Activated naive CD4-positive, alpha-beta T cell (primary cell): ENCODE measurements at places on chromosomes 11 and 22.

DNA sequence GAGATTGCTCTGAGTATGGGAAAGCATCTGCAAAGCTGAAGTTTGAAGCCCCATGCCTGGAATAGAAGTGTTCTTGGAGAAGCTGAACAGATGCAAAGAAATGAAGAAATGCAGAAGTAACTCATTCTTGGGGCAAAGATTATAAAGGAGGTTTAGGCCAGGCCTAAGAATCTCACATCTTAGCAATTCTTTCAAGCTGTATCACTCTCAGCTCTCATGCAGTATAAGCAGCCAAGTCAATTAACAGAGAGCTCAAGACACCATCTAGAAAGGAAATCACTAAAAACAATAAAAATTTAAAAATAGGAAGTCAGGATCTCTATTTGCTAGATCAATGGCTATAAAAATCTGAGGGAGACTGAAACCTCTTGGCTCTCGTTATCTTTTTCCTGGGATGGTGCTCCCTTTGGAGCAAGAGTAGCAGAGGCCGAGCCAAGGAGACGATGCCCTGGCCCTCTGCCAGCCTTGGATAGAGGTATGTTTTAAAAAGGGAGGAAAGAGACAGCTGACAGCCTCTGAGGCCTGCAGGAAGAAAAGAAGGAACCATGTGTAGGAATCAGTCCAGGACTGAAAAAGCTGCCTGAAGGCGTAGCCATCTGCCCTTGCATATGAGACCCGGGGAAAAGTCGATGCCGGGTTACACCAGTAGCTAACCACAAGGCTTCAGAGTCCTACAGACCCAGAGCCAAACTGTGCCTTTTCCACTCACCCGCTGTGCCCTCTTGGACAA is 229.8 kb downstream of the BLID start:
- no peak for DNase-seq

- no peak for DNase-seq
Measured at GRCh38 chr11:3205261-3206155, 13.1 kb downstream of the MRGPRG start.

DNA sequence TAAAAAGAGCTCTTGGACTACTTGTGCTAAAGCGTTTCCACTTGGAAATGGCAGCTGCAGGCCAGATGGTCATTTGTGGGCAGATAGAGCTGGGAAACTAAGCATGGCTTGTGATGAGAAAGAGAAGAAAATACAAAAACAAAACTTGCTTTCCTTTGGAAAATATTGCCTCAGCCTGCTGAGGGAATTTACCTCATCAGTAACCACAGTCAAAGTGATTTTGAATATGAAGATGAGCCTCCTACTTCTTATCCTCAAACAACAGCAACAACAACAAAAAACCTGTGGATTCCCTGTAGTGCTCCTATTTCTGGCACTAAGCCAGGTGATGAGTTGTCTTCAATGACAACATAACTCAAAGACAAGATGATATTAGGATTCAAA is 62.7 kb upstream of the FIBIN start:
- no peak for DNase-seq

DNA sequence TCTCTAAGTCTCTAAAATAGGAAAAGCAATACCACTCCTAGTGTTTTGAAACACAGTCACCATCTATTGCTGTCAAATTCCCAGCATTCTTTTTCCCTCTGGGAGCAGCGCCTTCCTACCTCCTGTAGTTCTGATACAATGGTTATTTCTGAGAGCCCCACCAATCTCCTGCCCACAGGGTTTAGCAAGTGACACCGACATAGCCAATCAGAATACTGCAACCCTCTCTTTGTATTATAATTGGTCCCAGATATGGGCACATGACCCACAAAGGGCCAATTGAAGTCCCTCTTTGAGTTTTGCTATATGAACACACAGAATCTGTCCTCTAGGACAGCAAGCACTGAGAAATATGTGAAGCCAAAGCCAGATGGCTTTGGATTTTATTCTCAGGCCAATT is 16.9 kb upstream of the ARHGAP42 start:
- DNase-seq = no peak

DNA sequence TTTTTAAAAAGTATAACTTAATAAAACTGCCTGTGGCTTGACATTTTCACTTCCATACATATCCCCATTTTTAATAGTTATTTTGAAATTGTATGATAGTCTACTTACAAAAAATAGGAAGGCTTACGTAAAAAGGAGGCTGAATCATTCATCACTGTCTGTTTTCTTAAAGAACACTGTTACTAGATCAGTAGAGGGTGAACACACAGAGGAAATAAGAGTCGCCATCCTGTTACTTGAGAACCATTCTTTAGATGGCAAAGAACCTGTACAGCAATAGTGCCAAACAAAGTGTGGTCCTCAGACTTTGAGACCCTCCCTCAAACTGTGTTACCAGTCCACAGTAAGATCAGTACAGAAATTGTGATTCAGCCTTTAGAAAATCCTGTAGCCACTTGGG is 180.7 kb downstream of the PGR start:
- DNase-seq = no peak

- peak; percentile 48 for DNase-seq
Measured at GRCh38 chr11:118251858-118252652, at the start of gene MPZL3. MPZL3 (minus strand) TSS chr11:118252365; CDS start chr11:118252294, 71 bp downstream.

GRCh38 chr22:47177334-47177815 is 414.9 kb downstream of the TBC1D22A start:
- DNase-seq = no peak

DNA sequence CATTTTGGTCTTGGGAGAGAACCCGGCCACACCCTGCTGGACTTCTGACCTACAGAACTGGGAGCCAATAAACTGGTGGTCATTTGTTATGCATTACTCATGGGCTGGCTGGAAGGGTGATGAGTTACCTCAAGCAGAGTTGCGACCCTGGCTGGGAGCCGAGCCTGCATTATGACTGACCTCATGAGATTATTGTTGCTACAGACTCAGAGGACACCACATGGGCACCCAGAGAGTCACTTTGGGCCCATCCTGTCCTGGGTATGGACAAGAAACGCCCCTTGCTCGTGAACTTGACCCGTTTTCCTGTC is 531.7 kb downstream of the TBC1D22A start:
- no peak for DNase-seq

DNA sequence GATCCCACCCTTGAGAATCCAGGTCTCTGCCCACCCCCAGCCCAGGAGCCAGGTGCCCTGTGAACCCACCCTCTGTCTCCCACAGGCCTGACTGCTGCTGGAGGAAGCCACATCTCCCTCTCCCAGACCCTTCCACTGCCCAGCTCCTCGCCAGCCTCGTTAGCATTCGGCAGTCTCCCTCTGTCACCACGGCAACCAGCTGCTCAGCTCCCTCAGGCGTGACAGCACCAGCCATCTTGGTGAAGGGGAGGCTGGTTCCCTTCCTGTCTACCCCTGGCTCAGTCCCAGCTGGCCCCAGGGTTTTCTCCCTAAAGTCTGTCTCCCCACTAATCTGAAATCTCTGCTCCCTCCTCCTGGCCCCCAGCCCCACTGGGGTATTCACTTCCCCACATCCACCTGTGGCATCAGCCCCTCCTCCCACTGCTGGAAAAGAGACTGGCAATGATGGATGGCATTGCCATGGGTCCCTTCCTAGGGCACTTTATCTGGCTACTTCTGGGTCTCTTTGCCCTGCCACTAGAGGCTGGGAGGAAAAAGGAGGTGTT is 28.1 kb downstream of the NRXN2 start:
- DNase-seq = no peak

DNA sequence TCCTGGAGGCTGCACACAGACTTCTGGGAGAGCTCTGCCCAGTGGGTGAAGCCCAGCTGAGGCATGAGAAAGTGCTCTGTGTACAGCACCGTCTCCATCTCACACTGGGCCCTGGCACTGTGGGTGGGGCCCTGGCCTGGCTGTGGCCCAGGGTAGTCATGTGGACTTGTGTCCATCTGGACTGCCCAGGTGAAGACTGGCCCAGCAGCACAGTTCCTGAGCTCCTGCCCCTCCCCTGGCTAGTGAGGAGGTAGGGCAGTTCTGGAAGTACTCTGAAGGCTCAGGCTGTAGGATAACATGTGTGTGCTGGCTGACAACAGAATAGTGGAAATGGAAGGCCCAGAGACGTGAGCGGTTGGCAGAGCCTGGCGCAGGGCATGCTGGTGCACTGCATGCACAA is 35.4 kb downstream of the RSPH14 start:
- DNase-seq = no peak

DNA sequence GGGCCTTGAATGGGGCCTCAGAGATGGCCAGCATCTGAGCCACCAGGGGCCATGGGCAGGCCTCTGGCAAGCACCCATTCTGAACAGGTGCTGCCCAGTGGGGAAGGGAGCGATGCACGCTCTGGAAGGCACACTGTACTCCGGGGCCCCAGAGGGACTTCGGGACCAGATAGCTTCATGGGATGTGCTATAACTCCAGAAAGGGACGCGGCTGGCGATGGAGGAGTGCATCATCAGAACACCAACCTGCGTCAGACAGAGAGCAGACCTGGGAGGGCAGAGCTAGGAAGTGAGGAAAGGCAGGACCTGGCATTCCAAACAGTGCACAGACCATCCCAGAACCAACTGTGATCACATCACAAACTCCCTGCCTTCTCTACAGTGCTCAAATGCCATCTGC is 16.8 kb downstream of the DGCR2 start:
- DNase-seq = no peak

- DNase-seq = no peak
Measured at GRCh38 chr11:101574886-101575285, 8.9 kb downstream of the TRPC6 start.

DNA sequence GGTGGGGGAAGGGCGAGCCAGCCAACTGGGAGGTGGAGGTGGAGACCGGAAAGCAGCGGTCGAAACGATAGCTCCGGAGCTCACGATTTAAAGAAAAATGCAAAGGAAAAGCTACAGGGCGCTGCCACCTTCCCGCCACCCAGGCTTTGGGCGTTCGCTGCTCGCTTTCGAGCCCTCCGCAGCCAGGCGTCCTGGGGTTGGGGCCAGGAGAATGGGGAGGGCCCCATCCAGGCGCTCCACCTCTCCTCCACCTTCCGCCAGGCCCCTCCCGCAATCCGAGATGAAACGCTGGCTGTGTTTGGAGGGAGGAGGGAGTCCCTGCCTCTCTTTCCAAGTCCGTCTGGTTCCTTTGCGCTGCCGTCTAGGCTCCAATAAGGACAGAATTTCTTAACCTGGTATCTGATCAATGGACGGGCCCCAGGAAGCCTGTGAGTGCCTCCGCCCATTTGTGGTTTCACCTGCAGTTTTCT is 483 bp upstream of the ABTB2 start:
- DNase-seq = peak; percentile 28

DNA sequence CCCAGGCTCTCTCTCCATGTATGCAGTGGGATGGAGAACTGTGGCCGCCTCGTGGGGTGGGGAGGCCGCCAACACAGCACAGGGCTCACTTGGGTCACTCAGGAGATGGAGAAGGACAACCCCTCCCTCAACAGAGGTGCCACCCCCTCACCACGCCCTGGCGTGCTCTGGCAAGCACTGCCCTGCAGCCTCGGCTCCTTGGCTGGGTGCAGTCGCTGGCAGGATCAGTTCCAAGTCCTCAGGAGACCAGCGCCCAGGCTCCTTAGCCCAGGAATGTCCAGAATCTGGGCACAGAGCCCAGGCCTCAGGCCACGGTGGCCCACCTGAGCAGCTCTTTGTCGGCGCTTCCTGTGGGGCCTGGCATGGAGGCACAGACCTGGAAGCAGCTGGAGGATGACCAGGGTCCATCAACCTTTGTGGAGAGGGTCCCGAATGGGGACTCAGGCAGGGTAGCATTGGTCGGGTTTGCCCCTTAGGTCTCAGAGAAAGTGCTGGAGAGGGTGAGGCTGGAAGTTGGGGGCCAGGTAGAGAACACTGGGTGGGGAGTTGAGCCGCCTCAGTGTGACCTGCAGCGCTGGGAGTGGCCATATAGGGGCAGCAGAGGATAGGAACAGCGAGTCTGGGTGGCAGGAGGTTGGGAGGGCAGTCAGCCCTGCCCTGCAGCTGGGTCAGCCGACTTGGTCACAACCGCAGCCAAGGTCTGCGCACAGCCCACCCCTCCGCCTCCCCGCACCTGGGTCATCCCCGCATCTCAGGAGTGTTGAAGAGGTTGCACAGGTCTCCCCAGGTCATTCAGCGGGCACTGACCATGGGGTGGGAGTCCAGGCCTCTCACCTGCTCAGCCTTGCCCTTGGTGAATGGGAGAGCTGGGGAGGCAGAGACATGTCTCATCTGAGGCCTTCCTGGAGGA is 8.2 kb downstream of the SUSD2 start:
- peak; percentile 22 for DNase-seq

DNA sequence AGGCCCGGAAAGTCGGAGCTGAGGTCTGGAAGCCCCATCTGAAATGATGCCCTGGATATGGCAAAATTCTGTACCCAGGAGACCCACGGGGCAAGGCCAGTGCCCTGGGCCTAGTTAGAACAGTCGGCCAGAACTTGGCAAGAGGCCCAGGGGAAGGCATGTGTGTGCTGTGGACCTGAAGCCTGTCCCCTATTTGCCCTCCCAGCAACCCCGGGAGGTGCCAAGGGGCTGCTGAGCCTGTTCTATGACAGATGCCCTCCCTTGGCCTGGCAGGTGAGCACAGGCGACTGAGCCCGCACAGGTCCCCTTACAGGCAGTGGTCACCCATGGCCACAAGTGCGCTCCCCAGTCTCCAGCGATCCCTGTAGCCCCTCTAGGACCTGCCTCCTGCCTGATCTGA is 51.7 kb downstream of the NAT10 start:
- no peak for DNase-seq

- DNase-seq = no peak
Measured at GRCh38 chr11:75969626-75970308, 154.8 kb downstream of the UVRAG start.

DNA sequence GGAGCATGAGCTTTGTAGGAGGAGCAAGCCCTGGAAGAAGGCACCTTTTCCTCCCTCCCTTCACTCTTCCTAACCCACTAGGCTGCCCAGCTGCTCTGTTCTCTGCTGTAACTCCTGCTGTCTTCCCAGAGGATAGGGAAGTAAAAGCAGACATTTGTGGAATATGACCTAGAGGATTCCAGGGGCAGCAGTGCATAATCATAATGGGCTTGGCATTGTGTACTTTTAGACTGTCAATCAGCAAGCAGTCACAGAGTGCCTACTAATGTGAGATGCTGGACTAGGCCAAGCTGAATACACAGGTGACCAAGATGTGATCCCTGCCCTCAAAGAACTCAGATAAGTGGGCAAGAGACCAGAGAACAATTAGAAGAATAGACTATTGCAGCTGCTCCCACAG is 133.0 kb downstream of the NAV2 start:
- no peak for DNase-seq

- no peak for DNase-seq
Measured at GRCh38 chr22:40512426-40513136, 123.9 kb downstream of the MRTFA start.

DNA sequence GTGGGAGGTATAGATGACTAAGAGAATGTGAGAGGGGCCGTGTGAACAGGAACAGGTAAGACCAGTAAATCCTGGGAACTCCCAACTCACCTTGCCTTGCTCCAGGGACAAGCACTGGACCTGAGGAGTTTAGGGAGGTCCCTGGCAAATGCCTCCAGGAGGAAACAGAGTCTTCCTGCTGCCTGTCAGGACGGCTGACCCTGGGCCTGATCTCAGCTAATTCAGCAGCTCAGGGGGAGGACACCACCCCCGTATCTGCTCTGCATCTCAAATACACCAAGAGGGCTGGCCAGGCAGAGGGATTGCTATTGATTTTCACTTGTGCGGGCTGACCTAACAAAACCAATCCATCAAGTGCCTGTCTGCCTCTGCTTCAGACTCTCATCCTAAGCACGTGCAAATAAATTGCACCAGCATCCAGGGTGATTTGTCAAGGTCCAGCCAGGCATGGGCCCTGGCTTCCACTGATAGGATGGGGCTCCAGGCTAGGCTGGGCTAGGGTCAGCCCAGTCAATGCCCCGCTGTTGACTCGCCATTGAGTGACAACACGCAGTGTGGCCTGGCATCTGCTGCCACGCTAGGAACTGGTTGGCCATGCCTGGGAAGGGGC is 20.3 kb downstream of the UQCR10 start:
- no peak for DNase-seq
